ENCODE measurements at places on chromosomes 1 and 21.
A peak's percentile ranks its signal among the peaks of the same experiment; 100 is the strongest.

GRCh38 chr1:30081379-30082102, 641.8 kb downstream of the MATN1 start:
- DNase-seq: no peak

GRCh38 chr1:36829066-36829465, 205.2 kb downstream of the GRIK3 start:
- no peak for DNase-seq

DNA sequence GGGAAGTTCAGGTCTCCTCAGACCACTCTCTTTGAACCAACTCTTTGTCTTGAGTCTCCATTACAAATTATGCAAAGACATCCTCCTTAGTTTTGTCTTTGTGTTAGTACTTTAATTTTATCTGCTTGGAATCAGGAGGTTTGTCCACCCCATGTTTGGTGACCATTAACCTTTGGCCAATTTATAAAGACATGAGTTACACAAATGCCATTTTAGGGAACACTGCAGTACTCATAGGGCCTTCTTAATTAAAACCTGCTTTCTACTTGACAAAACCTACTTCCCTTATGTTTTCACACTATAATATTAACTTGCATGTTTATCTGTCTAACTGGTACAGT, 7.9 kb upstream of the CDC73 start:
- no peak for DNase-seq

DNA sequence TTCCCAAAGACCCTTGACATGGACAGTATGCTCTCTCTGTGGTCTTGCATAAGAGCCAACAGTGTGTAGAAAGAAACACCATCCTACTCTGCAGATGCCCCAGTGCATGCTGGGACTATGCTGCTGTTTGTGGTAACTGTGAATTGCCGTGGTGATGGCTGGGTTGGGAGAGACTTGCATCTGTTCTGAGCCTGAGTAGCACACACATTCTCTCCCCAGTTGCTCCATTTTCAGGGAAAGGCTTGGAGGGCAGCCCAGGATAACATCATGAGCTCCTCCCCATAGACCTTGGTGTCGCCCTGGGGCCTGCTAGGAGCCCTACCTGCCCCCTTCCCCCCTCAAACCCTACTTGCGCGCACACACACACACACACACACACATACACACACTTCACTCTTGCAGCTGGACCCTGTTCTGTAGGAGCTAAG, 120.9 kb upstream of the IPO9 start:
- DNase-seq: no peak

DNA sequence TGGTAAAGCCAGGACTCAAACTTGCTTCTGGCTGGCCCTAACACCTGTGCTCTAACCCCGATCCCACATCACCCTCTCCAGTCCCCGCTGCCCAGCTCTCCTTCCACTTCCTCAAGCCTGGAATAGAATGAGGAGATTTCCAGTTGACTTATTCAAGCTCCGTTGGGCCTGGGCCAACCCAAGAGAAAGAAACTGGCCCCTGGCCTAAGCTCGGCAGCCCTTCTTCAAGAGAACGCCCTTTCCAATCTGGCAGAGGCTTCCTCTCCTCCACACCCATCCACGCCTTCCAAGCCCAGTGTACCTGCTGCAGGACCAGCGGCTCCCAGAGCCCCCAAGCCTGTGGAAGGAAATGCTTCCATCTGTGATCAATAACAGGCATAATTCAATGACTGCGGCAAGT, 51.9 kb downstream of the LRRN2 start:
- no peak for DNase-seq

DNA sequence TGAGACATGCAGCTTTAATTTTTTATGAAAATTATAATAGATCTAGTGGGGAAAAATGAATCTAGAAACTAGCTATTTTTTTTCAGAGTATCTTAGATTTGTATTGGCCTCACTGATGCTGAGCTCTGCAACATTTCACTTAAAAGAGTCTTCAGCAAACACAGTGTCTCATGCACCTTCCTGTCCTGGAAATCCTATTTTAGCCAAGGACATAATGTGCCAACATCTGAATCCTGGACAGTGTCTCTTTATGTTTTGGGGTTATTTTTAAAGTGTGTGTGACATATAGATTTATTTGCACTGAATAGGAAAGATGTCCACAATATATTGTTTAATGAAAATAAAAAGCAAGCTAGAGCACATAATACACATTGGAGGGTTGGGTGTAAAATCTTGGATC, 199.1 kb upstream of the FMN2 start:
- no peak for DNase-seq

DNA sequence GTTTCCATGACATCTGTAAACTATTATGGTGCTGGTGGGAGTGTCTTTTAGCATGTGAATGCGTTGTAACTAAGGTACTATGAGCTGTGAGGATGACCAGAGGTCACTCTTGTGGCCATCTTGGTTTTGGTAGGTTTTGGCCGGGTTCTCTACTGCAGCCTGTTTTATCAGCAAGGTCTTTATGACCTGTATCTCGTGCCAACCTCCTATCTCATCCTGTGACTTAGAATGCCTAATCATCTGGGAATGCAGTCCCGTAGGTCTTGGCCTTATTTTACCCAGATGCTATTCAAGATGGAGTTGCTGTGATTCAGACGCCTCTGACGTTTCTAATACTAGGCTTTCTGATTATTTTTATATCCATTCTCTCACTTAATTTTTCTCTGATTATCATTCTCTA, 9.4 kb downstream of the NCAM2 start:
- DNase-seq: no peak

- no peak for DNase-seq
Measured at GRCh38 chr21:41350436-41351155, 11.2 kb upstream of the MX2 start.

DNA sequence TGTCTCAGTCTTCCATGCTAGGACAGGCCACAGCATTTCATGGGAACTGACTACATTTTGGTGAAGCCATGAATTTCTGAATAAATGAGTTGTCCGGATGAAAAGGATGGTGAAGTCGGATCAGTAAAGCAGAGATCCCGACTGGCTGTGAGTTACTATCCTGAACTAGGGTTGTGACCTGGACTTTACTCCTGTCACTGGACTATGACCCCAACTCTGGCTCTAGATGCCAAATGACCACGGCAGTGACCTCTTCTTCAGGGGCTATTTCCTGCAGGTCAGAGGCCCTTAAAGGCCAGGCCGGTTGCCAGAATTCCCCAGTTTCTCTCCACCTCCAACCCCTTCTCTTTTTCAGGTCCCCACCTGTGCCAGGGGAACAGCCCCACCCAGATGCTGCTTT, 1.7 kb upstream of the NECTIN4 start:
- DNase-seq: no peak

DNA sequence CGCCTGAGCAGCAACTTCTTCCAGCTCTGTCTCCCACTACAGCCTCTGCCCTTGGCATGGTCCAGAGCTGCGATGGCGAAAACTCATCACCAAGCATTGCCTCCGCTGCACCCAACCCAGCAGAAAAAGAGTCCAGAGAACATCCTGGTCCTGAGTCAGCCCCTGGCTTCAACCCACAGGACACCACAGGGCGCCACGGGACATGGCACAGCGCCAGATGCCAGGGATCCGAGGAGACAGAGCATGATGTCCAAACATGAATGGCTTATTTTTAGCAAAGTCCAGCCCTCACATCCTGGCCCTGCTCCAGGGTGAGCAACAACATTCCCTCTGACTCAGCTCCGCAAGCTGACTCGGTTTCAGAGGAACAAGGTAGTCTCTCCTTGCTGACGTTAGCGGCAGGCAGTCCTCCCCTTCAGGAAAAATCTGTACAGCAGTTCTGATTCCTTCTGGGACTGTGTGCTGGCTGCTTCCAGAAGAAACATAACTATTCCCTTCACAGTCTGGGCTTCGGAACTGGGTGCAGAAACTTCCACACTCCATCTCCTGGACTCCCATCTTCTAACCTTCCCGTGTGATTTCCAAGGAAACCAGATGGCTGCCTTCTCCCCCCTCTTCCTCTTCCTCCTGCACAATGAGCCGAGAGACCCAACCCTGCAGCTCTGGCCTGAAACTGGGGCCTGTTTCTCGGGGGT, 131.3 kb downstream of the TOMM20 start:
- DNase-seq: no peak

DNA sequence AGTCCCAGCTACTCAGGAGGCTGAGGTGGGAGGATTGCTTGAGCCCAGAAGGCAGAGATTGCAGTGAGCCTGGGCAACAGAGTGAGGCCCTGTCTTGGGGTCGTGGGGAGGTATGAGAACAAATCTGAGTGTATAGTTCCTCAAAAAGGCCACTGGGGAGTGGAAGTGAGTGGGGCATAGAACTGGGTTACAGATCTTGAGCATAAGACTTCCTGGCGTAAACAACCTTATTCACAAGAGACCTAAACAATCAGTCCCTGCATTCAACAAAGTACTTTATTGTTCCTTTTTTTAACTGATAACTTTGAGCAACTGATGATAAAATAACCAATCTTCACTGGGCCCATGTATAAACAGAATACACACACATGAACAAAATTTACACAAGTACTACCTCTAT, 72.7 kb upstream of the MUTYH start:
- DNase-seq: peak; percentile 46

- DNase-seq: no peak
Measured at GRCh38 chr1:108554682-108555427, 5.0 kb upstream of the EEIG2 start.

DNA sequence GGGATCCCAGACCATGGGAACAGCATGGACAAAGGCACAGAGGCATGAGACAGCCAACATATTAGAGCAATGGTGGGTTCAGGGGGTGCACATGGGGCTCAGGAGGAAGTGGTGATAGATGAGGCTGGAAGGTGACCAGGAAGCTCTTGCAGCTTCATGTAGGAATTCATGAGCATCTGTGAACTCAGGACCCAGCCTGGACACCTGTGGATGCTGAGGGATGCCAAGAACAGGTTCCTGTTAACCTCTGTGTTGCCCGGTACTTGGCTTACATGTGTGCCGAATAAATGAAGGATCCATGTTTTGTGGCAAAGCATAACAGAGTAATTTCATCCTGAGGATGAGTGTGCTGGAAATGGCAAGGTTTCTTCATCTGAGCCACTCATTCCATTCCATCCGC, 9.3 kb upstream of the SSBP3 start:
- no peak for DNase-seq

- DNase-seq: no peak
Measured at GRCh38 chr1:65445837-65446236, 25.4 kb downstream of the LEPR start.

DNA sequence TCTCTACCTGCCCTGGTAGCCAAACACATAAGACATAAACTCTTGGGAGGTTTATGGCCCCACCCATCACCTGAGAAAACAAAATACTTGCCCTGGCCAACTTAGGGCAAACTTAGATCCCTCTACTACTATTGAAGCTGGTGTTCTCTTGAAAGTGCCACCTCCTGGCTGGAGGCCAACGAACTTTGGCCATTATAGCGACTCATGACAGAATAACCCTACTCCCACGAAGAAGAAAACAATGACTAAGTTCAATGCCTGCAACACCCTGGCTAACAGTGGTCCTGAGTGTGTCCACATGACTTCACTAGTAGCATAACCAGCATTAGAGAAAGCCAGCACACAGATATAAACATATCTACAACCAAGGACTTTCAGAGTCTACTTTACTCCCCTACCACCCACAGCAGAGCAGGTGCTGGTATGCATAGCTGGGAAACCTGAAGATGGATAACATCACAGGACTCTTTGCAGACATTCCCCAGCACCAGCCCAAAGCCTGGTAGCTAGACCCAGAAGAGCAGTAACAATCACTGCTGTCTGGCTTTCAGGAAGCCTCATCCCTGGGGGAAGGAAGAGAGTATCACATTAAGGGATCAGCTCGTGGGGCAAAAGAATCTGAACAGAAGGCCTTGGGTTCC, 81.0 kb downstream of the SLC30A10 start:
- no peak for DNase-seq

GRCh38 chr21:43699933-43700599, 18.9 kb upstream of the PDXK start:
- DNase-seq: no peak

GRCh38 chr1:75908717-75909152, 23.5 kb downstream of the ASB17 start:
- no peak for DNase-seq

GRCh38 chr1:228830185-228830953, 95.1 kb downstream of the RHOU start:
- no peak for DNase-seq

DNA sequence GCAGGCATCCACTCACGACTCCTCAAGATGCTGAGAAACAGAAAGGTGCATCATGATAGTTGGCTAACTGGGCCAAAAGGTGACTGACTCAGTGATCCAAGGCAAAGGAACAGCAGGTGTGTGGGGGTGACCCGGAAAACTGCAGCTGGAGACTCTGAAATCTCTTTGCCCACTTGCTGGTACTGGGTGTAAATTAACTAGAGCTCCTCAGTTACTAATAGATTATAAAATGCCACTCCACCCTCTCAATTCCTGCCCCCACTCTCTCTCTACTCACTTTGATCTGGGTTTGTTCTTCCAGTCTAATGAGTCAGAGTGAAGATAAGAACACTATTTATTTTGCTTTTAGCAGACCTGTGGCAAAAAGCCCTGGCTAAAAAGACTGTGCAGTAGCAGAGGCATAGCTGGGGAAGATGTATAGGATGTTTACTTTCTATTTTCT, 7.2 kb upstream of the PIGC start:
- DNase-seq: no peak

- no peak for DNase-seq
Measured at GRCh38 chr1:30194046-30194619, 529.3 kb downstream of the MATN1 start.

- DNase-seq: no peak
Measured at GRCh38 chr1:91059157-91059556, 37.3 kb upstream of the ZNF644 start.

DNA sequence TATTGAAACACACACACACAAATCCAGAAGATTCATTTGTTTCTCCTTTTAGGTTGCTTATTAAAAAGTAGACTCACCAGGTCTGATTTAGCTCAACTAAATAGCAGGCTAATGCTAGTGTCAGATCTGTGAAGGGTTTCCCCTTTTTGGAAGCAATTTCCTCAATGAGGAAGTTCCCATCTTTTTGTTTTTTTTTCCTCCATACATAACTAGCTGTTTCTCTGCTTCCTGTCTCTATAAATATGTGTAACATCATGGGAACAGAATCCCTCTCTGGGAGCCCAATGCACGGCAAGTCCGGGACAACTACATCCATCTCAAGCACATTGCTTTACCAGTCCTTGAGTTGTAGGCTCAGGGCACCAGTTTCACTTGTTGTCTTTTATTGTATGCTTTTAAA, 1421.1 kb downstream of the PLA2G4A start:
- no peak for DNase-seq

DNA sequence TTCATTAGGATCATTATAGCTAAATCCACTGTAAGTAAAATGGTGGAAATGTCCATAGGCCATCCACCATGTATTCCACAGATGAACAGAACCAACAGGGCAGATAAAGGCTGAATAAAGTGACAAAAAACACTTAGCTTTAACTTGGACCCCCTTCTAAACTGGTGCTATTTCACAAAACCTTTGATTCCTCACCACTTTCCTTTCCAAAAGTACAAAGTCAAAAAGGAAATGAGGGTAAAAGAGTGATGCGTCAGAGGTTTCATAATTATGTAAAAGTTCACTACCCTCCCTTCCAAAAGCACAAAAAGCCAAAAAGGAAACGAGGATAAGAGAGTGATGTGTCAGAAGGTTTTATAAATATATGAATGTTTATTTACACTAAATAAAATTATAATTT, 172.2 kb downstream of the TBX15 start:
- no peak for DNase-seq

Measured in memory B cell (primary cell).